H9 (cell line): ENCODE measurements at places on chromosomes 3 and 15. TPM values are rescaled to one million over a fixed set of nuclear protein-coding genes. Genes with fewer than 3 reads are reported as not detected.

The SNX22 gene
- 4.4 and 4.8 TPM in 2 replicates for total RNA-seq

DNA sequence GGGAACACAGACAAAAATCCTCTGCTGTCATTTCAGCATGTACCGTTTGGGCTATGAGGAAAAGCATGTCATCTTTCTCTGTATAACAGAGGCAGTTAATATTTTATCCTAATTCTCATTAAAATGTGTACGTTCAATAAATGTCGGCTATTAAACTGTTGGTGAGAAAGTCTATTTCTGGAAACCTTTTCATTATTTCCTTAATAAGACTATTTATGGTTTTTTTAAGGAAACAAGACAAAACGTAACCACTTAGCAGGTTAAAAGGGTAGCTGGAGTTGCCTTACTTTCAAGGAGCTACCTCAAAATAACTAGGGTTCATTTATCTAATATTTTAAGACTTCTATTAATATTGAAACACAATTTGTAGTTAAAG lies 1.8 kb upstream of the STT3B start:
- no peak overlapping the region for H3K27ac ChIP-seq
- H3K27me3 ChIP-seq: no peaks in the 10 kb centered on the region
- H3K36me3 ChIP-seq: no peaks in the 10 kb centered on the region
- H3K4me1 ChIP-seq: no peaks in the 10 kb centered on the region

- H3K4me3 ChIP-seq: no peak overlapping the region
- H3K36me3 ChIP-seq: 0 out of 3 replicates have a peak, but pooled peaks cover 1% of the 10 kb centered on the region
- no peak for DNase-seq
- no peaks in the 10 kb centered on the region for H3K4me1 ChIP-seq
Observed at GRCh38 chr3:45021524-45022297, 4.4 kb upstream of the CLEC3B start.

DNA sequence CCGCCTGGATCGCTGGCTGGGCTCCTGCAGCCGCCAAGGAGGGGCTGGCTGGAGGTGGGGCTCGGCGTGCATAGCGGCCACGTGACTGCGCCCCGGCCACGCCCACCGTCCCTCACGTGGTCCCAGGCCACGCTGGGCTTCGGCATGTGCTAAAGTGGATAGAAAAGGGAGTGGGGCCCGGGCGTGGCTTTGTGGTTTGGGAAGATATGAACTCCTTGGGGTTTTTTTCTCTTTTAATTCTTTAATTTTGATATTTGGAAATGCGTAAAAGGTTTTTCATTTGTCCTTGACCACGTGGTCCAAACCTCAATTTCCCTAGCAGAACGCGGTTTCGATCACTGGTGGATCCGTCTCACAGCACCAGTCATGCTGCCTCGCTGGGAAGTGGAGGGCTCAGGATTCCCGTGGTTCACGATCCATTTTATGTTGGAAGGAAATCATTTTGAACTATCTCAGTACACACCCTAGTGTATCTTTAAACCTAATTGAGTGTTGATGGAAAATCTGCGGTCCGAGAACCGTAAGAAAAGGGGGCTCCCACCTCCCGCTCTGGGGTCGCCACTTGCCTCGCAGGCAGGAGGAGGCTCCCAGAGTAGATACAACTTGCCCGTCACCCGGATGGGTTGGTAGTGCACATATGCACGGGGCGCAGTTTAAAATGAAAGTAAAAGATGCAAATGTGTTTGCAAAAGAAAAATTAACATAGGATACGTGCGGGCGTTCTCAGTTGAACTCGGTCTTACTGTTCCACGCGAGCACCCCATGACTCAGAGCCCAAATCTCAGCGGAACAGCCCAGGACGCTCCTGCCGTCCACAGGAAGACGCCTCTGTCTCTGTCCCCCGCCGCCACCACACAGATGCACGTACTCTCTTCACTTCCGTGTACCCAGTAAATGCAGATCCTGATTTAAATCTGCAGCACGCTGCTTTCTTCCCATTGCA lies 141.9 kb downstream of the PGPEP1L start:
- peak; percentile 63 for DNase-seq
- H3K4me3 ChIP-seq: peak overlapping the region; percentile 35; the same call in 1 of the 2 replicates
- H3K27me3 ChIP-seq: no peaks in the 10 kb centered on the region
- H3K36me3 ChIP-seq: no peaks in the 10 kb centered on the region

- H3K4me1 ChIP-seq: peaks cover 13% of the 10 kb centered on the region
- no peaks in the 10 kb centered on the region for H3K27me3 ChIP-seq
- H3K27ac ChIP-seq: no peak overlapping the region
- no peaks in the 10 kb centered on the region for H3K36me3 ChIP-seq
- no peak overlapping the region for H3K4me3 ChIP-seq
- DNase-seq: no peak
Observed at GRCh38 chr15:96701443-96701842, 370.9 kb downstream of the NR2F2 start.

DNA sequence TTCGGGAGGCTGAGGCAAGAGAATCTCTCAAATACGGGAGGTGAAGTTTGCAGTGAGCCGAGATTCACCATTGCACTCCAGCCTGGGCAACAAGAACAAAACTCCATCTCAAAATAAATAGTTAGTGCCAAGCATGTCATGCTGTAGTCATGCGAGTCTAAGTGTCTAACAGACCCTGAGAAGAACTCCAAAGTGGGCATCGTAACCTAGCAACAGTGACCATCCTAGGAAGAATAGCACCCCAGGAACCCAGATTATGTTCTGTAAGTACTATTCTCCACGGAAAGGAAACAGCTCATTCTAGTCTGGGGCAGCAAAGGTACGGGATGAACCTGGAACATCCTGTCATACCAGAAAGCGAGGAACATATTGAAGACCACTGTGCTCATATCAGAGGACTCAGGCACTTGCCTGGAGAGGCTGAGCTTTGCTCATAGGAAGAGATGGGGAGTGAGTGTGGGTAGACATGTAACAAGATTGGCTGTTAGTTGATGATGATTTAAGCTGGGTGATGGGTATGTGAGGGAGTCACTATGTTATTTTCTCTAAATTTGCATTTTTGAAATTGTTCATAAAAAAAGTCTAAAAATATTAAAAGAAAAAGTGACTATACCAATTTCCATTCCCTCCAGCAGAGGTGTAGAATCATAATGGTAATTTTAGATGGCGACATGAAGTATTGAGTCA lies 31.7 kb downstream of the BCL2L10 start:
- H3K4me1 ChIP-seq: no peaks in the 10 kb centered on the region
- no peaks in the 10 kb centered on the region for H3K27me3 ChIP-seq
- DNase-seq: no peak
- no peak overlapping the region for H3K27ac ChIP-seq
- no peak overlapping the region for H3K4me3 ChIP-seq
